ENCODE measurements at places on chromosomes 2 and 18. TPM values are rescaled to one million over a fixed set of nuclear protein-coding genes. Genes with fewer than 3 reads are reported as not detected.

The SLC5A7 gene
- total RNA-seq: not detected

The LPIN1 gene
- 39.5 TPM for total RNA-seq

The HNMT gene
- total RNA-seq: 54.6 TPM

The HOXD11 gene
- total RNA-seq: 0.88 TPM

The OBSL1 gene
- 146 TPM for total RNA-seq

The GPR45 gene
- total RNA-seq: not detected

The C2orf78 gene
- not detected for total RNA-seq

The VSNL1 gene
- not detected for total RNA-seq

The TNFAIP6 gene
- 1.5 TPM for total RNA-seq

The TM4SF20 gene
- not detected for total RNA-seq

The COLEC11 gene
- 0.55 TPM for total RNA-seq

The RAB27B gene
- total RNA-seq: 2.3 TPM

The DSG4 gene
- total RNA-seq: not detected

The CAPN13 gene
- 0.76 TPM for total RNA-seq

The HS1BP3 gene
- total RNA-seq: 7.1 TPM

The CCBE1 gene
- total RNA-seq: 1.5 TPM

The POTEI gene
- 0.35 TPM for total RNA-seq

The COL6A3 gene
- total RNA-seq: 642 TPM
